ENCODE measurements at places on chromosomes 3 and 15. TPM values are rescaled to one million over a fixed set of nuclear protein-coding genes. Genes with fewer than 3 reads are reported as not detected.

The MITF gene
- polyA plus RNA-seq = 5.8 TPM

The ARRDC4 gene
- 28.3 TPM for polyA plus RNA-seq

The SLC9C1 gene
- polyA plus RNA-seq = 20.0 TPM

The ZMYND10 gene
- 763 TPM for polyA plus RNA-seq

The SKIC8 gene
- polyA plus RNA-seq = 135 TPM

The MAP1A gene
- 11.4 TPM for polyA plus RNA-seq

The CIB1 gene
- polyA plus RNA-seq = 138 TPM

The ZNF80 gene
- not detected for polyA plus RNA-seq

The AMT gene
- polyA plus RNA-seq = 9.1 TPM

The ALCAM gene
- polyA plus RNA-seq = 9.0 TPM

The LAMB2 gene
- 276 TPM for polyA plus RNA-seq

The GPR62 gene
- 0.18 TPM for polyA plus RNA-seq

The ROPN1 gene
- 374 TPM for polyA plus RNA-seq

The TNFAIP8L3 gene
- 10.2 TPM for polyA plus RNA-seq

The COL6A5 gene
- 2.6 TPM for polyA plus RNA-seq

The IL20RB gene
- 12.5 TPM for polyA plus RNA-seq

Data from testis (tissue), 5 donors.